Ascending aorta (tissue), 2 donors: ENCODE measurements at places on chromosomes 4 and X.

DNA sequence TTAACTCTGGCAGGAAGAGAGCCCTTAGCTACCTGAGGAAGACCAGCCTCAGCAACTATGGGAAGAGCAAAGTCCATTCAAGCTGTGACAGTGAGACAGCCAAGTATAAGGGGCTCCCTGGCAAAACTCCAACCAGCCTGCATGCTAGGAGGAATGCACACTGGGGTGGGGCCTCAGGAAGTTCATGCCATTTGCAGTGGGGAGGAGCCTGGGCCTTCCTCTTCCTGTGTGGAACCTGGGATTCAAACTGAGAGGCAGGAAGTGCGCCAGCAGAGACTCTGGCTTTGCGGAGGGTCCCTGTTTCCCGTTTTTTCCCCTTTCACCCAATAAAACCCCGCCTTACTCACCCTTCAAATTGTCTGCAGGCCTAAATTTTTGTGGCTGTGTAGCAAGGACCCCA is 33.0 kb downstream of the TFDP3 start:
- no peak overlapping the region for H3K4me3 ChIP-seq
- no peaks in the 10 kb centered on the region for H3K36me3 ChIP-seq
- no peaks in the 10 kb centered on the region for H3K4me1 ChIP-seq
- no peak for DNase-seq

- H3K36me3 ChIP-seq: no peaks in the 10 kb centered on the region
- no peak overlapping the region for H3K4me3 ChIP-seq
- H3K4me1 ChIP-seq: peaks cover 25% of the 10 kb centered on the region
- no peak for DNase-seq
Observed at GRCh38 chr4:26325191-26325590, 4.4 kb downstream of the RBPJ start.

DNA sequence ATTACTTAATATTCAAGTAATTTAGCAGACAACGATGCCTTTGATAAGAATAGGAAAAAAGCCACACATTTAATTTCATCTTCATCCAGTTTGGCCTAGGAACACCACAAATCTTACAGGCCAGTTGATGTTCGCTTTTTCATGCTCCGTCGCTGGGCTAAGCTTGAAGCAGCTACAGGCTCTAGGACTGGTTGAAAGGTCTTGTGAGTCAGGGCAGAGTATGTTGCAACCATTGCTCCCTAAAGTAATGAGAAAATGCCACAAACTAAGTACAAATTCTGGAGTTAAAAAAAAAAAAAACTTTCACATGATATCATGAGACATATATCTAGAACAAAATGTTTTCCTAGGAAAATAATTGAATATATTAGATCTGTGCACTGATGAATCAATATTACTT is 123.8 kb downstream of the RPS6KA6 start:
- no peaks in the 10 kb centered on the region for H3K36me3 ChIP-seq
- no peak overlapping the region for H3K27ac ChIP-seq
- H3K4me1 ChIP-seq: no peaks in the 10 kb centered on the region
- H3K27me3 ChIP-seq: no peaks in the 10 kb centered on the region
- no peak overlapping the region for H3K4me3 ChIP-seq

DNA sequence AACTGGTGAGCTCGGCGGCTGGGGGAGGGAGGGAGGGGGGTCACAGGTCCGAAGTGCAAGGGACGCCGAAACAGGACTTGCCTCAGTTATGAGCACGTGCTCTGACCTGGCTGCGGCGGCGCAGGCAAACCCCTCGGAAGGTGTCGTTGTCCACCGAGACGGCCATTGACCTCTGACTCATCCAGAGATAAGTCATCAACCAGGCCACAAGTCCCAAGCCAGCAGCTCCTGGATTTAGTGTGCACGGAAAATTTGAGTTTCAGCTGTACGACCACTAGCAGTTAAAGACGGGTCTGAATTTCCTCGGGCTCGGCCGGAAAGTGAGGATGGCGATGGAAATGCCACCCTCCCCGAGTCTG is 674 bp downstream of the SH3D19 start:
- H3K4me1 ChIP-seq: peaks cover 3% of the 10 kb centered on the region
- DNase-seq: no peak
- H3K27me3 ChIP-seq: no peaks in the 10 kb centered on the region
- no peaks in the 10 kb centered on the region for H3K36me3 ChIP-seq

GRCh38 chr4:182600093-182600492 is 317.1 kb downstream of the DCTD start:
- H3K36me3 ChIP-seq: no peaks in the 10 kb centered on the region
- DNase-seq: no peak
- no peak overlapping the region for H3K4me3 ChIP-seq
- no peaks in the 10 kb centered on the region for H3K27me3 ChIP-seq
- H3K27ac ChIP-seq: no peak overlapping the region

DNA sequence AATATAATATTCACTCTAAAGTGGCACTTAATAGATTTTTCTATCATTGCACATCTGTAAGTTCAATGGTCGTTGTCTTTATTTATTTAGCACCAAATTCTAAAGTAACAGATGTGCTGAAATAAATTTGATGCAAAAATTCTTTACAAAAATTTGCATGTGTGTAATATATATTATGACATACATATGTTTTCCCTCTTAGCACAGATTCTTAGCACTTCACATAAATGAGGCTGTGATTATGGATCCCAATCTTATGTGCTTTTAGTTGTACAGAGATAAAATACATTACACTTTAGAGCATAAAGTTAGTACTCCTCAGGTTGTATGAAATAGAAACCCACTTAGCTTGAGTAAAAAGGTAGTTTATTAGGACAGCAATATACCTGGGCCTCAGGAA is 915.1 kb downstream of the ADGRL3 start:
- H3K4me3 ChIP-seq: no peak overlapping the region
- no peaks in the 10 kb centered on the region for H3K4me1 ChIP-seq
- no peaks in the 10 kb centered on the region for H3K36me3 ChIP-seq
- no peak for DNase-seq
- H3K27ac ChIP-seq: no peak overlapping the region
- H3K27me3 ChIP-seq: no peaks in the 10 kb centered on the region

DNA sequence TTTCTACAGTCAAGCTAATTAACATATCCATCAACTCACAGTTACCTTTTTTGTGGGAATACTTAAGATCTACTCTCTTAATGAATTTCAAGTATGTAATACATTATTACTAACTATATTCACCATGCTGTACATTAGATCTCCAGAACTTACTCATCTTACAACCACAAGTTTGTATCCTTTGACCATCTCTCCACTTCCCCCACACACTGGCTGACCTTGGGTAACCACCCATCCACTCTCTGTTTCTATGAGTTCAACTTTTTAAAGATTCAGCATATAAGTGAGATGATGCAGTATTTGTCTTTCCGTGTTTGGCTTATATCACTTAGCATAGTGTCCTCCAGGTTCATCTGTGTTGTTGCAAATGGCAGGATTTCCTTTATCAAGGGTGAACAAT is 30.5 kb upstream of the MAGED1 start:
- no peaks in the 10 kb centered on the region for H3K4me1 ChIP-seq
- no peak overlapping the region for H3K4me3 ChIP-seq
- H3K36me3 ChIP-seq: no peaks in the 10 kb centered on the region
- H3K27ac ChIP-seq: no peak overlapping the region
- H3K27me3 ChIP-seq: no peaks in the 10 kb centered on the region

DNA sequence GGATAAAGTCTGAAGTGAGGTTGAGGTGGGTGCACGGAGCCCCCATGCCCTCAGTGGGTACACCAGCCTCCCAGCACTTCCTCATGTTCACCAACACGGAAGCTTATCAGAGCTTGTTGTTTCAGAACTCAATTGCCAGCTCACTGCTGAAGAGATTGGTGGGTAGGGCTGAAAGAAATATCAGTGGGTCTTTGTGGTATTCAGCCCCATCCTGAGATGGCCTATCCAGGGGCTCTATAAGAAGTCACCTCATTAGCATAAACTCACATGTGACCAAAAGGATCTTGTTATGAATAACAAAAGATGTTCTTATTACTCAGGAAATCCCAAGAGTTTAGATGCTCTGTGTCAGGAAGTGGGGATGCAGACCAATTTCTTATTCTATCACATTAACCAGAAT is 177.3 kb downstream of the ARHGAP10 start:
- H3K27ac ChIP-seq: no peak overlapping the region
- H3K4me1 ChIP-seq: no peaks in the 10 kb centered on the region
- peaks cover 27% of the 10 kb centered on the region for H3K36me3 ChIP-seq

DNA sequence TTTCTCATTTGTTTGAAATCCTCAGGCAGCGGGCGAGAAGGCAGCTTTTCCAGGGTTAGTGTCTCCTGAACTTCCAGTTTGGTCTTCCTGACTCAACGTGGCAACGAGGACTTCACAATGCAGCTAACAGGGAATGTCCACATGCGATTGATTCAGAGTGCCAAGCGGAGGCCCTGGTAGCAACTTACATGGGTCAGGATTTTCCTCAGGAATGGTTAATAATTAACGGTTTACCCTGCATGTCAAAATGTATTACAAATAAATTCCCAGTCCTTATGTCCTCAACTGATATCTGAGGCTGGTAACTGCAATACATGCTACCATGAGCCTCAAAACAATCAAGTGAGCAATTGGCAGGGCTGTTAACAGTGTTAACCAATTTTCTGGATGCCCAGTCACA is 67.2 kb downstream of the MAP3K15 start:
- DNase-seq: no peak
- H3K36me3 ChIP-seq: no peaks in the 10 kb centered on the region
- H3K4me1 ChIP-seq: no peaks in the 10 kb centered on the region
- no peak overlapping the region for H3K4me3 ChIP-seq
- H3K27ac ChIP-seq: no peak overlapping the region
- no peaks in the 10 kb centered on the region for H3K27me3 ChIP-seq

DNA sequence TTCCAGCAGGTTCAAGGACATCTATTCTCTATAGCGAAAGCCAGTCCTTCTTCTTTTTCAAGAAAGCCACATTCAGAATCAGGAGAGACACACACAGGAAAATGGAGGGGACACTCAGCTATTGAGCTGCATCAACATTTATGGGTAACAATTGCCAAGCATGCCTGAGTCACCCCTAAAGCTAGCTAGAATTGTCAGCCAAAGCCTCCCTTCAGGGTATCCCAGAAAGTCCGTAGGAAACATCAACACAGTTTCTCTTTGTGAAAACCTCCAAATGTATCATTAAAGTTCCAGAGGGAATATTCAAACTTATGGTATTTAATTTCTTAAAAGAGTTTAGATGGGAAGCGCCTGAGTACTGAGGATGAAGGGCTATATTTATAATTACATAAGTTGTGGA is 331.1 kb upstream of the SLC7A11 start:
- no peaks in the 10 kb centered on the region for H3K27me3 ChIP-seq
- no peaks in the 10 kb centered on the region for H3K4me1 ChIP-seq
- H3K27ac ChIP-seq: no peak overlapping the region
- H3K36me3 ChIP-seq: no peaks in the 10 kb centered on the region
- DNase-seq: no peak

DNA sequence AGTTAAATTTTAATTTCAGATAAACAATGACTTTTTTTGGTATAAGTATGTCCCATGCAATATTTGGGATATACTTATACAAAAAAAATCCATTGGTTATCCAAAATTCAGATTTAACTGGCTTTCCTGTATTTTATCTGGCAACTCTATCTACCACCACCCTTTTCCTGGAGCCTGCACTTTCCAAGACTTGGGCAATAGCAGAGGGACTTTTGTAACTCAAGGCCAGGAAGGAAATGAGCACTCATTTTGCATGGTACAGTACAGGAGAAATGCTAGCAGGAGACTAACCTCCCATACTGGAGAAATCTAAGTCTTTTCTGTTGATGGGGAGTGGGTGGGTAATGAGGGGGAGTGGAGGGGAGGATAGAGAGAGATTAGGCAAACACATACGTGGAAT is 37.7 kb upstream of the PLAC1 start:
- H3K27ac ChIP-seq: no peak overlapping the region
- no peaks in the 10 kb centered on the region for H3K4me1 ChIP-seq
- DNase-seq: no peak

- no peaks in the 10 kb centered on the region for H3K36me3 ChIP-seq
- no peaks in the 10 kb centered on the region for H3K4me1 ChIP-seq
- H3K27ac ChIP-seq: no peak overlapping the region
- no peaks in the 10 kb centered on the region for H3K27me3 ChIP-seq
- no peak for DNase-seq
Observed at GRCh38 chrX:31021537-31021936, 50.3 kb downstream of the FTHL17 start.

DNA sequence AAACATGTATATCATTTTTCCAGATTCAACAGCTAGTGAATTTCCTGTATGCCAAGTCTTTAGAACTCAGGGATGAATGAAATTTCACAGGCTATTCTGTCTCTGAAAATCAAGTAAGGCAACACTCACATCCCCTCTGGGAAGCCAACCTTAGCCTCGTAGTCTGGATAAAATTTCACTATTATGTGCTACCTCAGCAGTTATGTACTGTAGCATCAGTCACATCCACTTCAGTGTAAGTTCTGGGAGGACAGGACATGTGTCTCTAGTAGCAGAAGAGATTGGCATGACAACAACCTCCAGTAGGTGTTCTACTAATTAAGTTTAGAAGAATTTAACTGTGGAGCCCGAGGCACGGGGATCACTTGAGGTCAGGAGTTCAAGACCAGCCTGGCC is 42.4 kb upstream of the HS3ST1 start:
- no peaks in the 10 kb centered on the region for H3K36me3 ChIP-seq
- H3K4me3 ChIP-seq: no peak overlapping the region
- no peaks in the 10 kb centered on the region for H3K4me1 ChIP-seq
- no peak overlapping the region for H3K27ac ChIP-seq
- no peaks in the 10 kb centered on the region for H3K27me3 ChIP-seq
- DNase-seq: no peak

DNA sequence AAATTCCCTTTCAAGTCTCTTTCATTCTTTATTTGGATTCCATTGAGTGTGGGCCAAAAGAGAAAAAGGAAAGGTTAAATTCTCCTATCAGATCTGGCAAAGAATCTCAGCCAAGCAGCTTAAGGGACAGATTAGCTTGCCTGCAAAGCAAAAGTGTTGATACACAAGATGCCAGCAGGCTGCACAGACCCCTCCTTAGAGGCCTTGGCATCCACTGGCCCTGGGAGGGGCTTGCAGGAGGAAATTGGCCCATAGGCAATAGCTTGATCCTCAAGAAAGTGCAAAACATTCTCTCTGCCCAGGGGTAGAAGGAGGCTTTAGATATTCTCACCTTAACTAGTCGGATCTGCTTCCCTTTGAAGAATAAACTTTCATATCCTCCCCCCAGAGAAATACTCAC is 300.4 kb upstream of the CPEB2 start:
- peak overlapping the region; percentile 42 for H3K27ac ChIP-seq
- DNase-seq: no peak
- H3K4me3 ChIP-seq: no peak overlapping the region
- H3K4me1 ChIP-seq: peaks cover 5% of the 10 kb centered on the region

DNA sequence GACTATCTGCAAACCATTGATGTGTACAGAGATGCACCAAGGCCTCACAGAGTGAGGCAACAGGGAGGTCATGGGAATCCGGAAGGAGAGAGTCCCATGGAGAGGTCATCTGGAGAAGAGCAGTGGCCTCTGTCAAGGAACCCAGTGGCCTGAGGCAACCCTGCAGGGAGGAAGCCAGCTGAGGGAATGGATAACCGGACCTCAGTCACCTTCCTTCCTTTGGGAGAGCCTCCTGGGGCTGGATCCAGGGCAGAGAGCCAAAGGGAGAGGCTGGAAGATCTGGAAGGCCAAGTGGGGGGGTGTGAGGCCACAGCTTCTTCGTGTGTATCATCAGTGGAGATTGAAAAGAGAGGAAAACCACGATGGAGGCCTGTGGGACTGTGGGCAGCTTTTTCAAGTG is 24.3 kb upstream of the CD38 start:
- H3K4me1 ChIP-seq: no peaks in the 10 kb centered on the region
- DNase-seq: no peak
- no peak overlapping the region for H3K4me3 ChIP-seq
- no peaks in the 10 kb centered on the region for H3K27me3 ChIP-seq
- no peaks in the 10 kb centered on the region for H3K36me3 ChIP-seq

- no peak for DNase-seq
- no peak overlapping the region for H3K27ac ChIP-seq
- H3K4me1 ChIP-seq: no peaks in the 10 kb centered on the region
- no peaks in the 10 kb centered on the region for H3K36me3 ChIP-seq
- H3K4me3 ChIP-seq: no peak overlapping the region
- H3K27me3 ChIP-seq: no peaks in the 10 kb centered on the region
Observed at GRCh38 chrX:25721564-25721963, 416.6 kb upstream of the MAGEB18 start.
